ENCODE measurements at places on chromosomes 11 and 22.
A peak's percentile ranks its signal among the peaks of the same experiment; 100 is the strongest.

- DNase-seq = no peak
These were observed 70.7 kb upstream of the THY1 start for GRCh38 chr11:119493712-119494111.

DNA sequence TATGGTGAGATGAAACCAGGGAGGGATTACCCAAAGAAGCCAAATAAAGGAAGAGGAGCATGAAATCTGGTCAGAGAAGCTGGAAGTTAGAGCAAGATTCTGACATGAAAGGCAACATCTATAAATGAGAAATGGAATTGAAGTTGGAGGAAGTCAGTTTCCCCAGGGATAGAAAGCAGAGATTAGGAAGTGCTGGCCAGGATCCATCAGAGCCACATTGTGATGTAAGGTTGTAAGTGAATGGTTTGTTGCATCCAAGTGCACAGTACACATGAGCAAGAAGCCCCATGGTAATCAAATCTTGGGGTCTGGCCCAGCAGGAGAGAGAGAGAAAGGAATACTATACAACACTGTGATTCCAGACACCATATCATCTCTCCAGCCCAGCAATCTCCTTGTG lies 6.6 kb upstream of the NLRP10 start:
- DNase-seq = no peak

DNA sequence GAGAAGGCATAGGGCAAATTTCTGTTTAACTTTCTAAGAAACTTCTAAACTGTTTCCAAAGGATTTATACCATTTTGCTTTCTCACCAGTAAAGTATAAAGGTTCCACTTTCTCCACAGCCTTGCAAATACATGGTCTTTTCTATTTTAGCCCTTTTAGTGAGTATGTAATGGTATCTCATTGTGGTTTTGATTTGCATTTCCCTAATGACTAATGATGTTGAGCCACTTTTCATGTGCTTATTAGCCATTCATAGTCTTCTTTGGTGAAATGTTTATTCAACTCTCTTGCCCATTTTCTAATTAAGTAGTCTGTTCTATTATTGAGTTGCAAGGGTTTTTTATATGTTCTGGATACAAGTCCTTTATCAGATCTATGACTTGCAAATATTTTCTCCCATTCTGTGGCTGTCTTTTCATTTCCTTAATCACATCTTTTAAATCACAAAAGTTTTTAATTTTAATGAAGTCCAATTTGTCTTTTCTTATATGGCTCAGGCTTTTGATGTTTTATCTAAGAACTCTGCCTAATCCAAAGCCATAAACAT lies 83.8 kb upstream of the KCNQ1OT1 start:
- DNase-seq = no peak

GRCh38 chr11:92227959-92228935 lies 3.6 kb downstream of the FAT3 start:
- DNase-seq = no peak

DNA sequence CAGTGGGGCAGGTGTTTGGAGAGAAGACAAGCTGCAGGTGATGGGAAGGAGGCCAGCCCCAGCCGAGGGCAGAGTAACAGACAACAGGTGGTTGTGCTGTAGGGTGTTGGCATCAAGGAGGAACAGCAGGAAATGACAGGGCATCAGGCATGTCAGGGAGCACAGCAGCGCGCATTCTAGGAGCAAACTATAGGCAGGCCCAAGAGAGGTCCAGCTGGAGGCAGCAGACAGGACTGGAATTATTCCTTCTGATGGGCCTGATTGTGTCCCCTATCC lies 13.6 kb downstream of the ADM start:
- DNase-seq = no peak

- no peak for DNase-seq
These were observed 13.5 kb upstream of the OAF start for GRCh38 chr11:120197251-120197891.

- no peak for DNase-seq
These were observed 6.2 kb downstream of the KDM4F start for GRCh38 chr11:95055283-95055897.

- DNase-seq = no peak
These were observed 146.4 kb upstream of the UBASH3B start for GRCh38 chr11:122509091-122509490.

GRCh38 chr22:41152902-41153301 lies 52.2 kb upstream of the L3MBTL2 start:
- no peak for DNase-seq

- DNase-seq = peak; percentile 18
These were observed 56.9 kb downstream of the PACS1 start for GRCh38 chr11:66126808-66127555.

- DNase-seq = no peak
These were observed 371.5 kb downstream of the NXPE2 start for GRCh38 chr11:115049796-115050195.

- no peak for DNase-seq
These were observed 62.7 kb downstream of the STK33 start for GRCh38 chr11:8531312-8531711.

DNA sequence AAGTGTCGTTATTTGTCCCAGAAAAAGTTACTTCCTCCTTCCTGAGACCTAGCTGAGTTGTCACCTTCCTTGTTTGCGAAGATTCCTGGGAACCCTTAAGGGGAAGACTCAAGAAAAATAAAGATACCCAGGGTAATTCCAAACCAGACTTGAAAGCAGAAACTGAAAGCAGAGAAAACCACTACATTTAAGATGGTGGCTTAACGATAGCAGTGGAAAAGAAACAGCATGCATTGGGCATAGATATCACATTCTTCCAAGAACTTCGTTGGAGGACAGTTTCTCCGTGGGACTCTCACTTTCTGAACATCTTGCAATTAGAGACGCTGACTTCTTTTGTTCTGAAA lies 89.1 kb downstream of the FAM76B start:
- DNase-seq = peak; percentile 47

DNA sequence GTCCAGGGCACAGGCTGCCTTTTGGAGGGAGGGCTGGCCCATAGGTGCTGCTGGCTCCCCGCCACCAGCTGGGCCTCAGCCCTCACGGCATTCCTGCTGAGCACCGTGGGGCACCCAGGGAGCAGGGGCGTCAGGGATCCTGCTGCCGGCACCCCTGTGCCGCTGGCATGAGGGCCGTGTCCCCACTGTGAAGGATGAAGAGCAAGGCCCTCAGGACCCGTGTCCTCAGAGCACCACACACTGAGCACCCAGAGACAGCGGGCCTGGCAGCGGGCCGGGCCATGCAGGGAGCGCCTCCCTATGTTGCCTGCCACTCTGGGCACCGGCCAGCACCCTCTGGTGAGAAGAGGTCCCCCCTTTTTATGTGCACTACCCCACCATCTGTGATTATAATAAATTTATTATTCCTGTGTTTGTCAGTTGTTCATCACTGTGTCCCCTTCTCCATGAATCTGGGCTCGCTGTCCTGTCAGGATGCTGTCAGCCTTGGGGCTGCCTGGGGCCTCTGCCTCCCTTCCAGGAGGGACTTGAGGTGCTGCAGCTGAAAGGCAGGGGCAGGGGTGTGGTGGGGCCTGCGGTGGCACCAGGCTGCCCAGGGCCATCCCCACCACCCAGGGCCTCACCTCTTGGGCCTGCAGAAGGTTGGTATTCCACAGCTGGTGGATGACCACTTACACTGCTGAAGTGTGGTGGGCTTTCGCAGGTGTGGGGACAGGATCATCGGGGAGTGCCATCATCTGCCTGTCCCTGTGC lies 80.0 kb downstream of the MED15 start:
- DNase-seq = no peak

GRCh38 chr11:45316258-45316657 lies 30.1 kb upstream of the SYT13 start:
- DNase-seq = no peak

DNA sequence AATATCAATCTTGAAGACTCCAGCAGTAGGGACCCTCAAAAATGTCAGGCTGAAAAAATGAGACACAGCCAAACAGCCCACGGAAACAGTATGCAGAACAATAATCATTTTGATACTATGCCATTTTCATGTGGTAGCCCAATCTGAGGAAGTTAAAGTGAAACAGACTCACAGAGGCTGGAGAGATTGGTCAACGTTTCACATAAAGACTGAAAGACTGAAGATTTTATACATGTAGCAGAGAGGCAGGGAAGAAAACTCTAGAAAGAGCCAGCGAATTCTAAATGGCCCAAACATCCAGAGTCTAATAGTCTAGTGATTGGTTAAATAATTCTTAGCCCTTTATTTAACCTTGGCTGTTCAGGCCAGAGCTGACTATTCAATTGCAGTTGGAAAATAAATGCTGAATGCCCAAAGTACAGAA lies 49.4 kb downstream of the MAML2 start:
- DNase-seq = no peak
